ENCODE measurements at places on chromosomes 1 and 21.

DNA sequence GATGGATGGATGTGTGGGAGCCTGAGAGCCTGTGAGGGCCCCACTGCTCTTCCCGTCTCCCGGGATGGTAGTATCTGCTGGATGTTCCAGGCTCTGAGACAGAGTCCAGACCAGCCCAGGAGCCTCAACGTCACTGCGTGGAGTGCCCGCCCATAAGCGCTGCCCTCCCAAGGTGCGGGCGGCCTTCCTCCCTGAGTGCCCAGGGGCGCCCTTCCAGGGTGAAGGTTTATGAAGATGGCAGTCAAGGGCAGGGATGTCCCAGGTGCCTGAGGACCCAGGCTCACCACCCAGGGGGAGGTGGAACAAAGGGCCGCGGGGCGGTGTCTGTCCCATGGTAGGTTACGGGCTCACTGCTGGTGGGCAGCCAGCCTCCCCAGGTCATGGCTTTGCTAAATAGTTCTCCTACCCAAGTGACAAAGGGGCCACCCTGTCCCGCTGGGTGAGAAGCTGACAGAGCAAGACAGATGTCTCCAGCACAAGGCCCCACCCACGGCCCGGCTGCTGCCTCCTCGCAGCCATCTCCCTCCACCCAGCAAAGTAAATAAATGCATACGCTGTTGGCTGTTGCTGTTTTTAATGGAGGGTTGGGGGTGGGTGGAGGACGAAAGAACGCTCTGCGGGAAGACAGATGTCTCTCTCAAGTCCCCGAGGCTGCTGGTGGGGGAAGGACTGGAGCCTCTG lies 9.0 kb upstream of the GPR153 start:
- no peak for DNase-seq

- DNase-seq: no peak
Measured at GRCh38 chr1:225567789-225568188, 85.1 kb downstream of the ENAH start.

- DNase-seq: peak; percentile 56
Measured at GRCh38 chr1:43549921-43550597, 19.4 kb downstream of the PTPRF start.

DNA sequence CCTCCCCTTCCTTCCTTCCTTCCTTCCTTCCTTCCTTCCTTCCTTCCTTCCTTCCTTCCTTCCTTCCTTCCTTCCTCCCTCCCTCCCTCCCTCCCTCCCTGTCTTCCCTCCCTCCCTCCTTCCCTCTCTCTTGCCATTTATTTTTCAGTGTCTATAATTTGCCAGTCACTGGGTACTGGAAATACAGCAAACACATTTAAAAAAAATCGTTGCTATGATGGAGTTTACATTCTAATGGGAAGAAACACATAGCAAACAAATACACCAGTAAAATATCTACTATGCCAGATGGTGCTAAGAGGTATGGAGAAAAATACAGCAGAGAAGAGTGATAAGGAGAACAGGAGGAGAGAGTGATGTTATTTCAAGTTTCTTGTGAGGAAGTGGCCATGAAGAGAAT lies 309.5 kb downstream of the CTH start:
- no peak for DNase-seq

- no peak for DNase-seq
Measured at GRCh38 chr1:212860713-212861581, 2.9 kb downstream of the FLVCR1 start.

GRCh38 chr1:104932949-104933679 lies 1183.4 kb downstream of the AMY1C start:
- no peak for DNase-seq

DNA sequence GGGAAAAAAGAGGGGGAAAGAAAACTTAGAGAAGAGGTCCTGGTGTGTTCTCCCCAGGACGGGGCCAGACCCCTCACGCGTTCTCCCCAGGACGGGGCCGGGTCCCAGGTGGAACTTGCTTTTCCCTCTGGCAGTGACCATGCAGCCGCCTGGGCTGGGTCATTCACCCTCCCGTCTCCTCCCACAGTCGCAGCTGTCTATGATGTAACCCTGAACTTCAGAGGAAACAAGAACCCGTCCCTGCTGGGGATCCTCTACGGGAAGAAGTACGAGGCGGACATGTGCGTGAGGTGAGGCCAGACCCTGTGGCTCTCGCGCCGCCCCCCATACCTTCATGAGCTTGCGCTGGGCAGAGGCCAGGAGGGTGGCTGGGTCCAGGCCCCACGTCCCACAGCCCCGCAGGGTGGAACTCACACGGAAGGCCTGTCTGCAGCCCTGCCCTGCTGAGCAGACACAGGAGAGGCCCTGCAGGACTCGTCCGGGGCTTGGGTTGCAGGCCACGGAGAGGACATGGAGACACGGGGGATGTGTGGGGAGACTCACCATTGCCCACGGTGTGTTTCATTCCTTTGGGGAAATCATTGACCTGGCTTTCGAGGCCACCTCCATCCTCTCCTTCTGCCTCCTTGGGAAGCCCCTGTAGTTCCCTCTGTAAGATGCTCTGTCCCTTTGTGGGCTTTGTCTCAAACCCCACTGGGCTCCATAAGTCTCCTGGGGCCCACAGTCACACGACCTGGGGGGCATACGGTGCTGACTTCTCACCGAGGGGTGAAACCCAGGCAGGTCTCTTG lies 40.7 kb upstream of the TRAPPC10 start:
- no peak for DNase-seq

DNA sequence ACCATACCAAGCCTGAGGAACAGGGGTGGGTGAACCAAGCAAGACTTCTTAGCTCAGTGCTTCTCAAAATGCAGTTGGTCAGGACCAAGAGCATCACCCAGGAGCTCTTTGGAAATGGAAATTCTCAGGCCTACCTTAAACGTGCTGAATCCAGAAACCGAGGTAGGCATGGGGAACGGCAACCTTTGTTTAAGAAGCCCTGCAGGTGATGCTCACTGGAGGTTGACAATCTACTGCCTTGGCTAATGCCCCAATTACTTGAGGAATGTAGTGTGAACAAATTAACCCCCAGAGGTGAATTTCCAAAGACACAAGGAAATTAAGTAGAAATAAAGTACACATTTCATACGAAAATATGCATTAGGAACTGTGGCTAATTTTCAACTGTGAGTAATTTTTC lies 5.3 kb downstream of the PTPN14 start:
- no peak for DNase-seq

DNA sequence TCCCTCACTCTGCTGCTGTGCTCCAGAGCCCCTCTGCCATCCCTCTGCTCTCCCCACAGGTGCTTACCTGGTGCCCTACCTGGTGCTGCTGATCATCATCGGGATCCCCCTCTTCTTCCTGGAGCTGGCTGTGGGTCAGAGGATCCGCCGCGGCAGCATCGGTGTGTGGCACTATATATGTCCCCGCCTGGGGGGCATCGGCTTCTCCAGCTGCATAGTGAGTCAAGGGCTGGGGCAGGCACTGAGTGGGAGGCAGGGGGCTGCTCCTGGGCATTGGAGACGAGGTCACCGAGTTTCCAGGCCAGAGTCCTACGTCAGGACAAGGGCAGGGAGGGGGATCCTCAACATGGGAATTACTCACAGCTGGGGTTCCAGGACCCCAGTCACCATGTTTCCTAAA lies 21.7 kb downstream of the SLC6A17 start:
- no peak for DNase-seq

DNA sequence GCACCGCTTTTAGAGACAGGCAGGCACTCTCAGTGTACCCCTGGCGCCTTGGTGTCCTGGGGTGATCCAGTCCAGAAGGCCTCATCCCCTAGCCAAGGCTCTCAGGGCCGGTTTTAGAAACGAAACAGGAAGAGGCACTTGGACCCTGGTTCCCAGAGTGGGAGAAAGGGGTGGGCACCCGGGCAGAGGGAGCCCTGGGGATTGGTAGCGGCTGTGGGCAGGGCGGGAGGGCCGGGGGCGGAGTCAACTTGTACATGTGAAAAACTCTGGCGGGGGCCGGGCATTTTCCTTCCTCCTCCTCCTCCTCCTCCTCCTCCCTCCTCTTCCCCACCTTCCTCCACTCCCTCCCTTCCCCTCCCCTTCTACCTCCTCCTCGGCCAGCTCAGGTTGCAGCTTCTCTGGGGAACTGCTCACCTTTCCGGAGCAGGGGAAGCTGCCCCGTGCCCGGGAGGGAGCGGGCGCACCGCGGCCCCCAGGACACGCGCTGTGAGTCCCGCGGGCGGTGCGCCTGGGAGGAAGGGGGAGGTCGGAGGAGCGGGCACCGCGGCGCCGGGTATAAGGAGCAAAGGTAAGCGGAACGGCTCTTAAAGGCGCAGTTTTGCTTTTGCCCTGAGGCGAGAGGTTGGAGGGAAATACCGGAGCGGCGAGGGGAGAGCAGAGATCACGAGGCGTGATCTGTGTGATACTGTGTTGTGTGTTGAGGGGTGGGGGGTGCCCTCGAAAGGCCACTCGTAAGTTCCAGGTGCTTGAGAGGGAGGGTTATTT lies at the start of gene CDK18:
Gene CDK18, plus strand, starts transcription at position 359 of the 765 bp plus-strand sequence. CDS start 18,499 bp downstream, outside the sequence.
- peak; percentile 49 for DNase-seq

DNA sequence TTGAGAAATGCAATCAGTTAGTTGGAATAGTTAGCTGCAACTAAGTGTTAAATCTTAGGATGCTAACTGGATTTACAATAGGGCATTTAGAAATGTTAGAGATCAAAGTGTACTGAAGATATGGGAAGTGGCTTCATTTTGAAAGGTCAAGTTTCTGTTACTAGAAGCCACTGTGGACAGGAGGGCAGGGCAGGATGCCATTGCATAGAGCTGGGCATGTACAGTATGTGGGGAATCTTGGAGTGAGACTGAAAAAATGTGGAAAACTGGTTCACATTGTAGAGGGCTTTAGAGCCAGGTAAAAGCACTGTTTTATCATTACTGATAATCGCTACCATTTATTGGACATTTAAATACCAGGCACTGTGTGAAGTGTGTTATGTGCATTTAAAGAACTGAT lies 31.0 kb downstream of the ARID1A start:
- DNase-seq: no peak

DNA sequence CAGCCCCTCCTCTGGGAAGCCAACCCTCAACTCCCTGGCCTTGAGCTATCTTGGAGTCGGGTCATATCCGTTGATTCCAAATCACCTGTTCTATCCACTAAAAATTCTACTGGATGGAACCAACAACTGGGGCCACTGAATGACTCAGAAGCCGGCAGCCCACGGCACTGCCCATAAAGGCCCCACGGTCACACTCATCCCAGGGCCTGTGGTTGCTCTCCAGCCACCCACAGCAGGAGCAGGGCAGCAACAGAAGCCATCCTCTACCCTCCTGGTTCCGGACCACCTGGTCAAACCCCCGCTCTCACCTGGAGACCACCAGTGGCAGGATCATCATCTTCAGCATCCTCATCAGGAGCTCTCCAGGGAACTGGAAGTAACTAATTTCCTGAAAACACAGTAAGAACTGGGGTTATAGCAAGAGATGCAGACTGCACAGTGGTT lies 8.4 kb downstream of the SLC1A7 start:
- DNase-seq: no peak

DNA sequence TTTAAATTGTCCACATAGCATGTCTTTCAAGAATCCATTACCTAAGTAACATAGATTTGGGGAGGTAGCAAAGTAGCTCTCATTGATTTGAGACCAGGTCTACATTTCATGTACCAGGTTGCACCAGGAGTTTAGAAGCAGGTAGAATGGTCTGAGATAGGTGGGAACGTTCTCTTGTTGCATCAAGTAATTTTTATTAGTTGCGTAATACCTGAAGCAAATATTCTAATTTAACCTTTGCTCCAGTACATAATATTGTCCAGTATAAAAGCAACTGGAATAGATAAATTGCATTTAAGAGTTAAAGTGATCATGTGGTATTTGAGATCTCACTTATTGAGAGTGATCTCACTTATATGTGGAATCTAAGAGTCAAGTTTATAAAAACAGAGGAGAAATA lies 597.1 kb upstream of the PRMT6 start:
- no peak for DNase-seq

DNA sequence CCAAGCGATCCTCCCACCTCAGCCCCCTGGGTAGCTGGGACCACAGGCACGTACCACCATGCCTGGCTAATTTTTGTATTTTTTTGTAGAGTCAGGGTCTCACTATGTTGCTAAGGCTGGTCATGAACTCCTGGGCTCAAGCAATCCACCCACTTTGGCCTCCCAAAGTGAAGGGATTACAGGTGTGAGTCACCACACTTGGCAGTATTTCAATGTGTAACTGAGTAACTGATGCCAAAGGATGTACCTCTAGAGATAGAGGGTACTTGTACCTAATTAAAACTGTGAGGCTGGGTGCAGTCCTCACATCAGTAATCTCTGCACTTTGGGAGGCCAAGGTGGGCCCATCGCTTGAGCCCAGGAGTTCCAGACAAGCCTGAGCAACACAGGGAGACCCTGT lies 258.7 kb upstream of the DMRTA2 start:
- no peak for DNase-seq

DNA sequence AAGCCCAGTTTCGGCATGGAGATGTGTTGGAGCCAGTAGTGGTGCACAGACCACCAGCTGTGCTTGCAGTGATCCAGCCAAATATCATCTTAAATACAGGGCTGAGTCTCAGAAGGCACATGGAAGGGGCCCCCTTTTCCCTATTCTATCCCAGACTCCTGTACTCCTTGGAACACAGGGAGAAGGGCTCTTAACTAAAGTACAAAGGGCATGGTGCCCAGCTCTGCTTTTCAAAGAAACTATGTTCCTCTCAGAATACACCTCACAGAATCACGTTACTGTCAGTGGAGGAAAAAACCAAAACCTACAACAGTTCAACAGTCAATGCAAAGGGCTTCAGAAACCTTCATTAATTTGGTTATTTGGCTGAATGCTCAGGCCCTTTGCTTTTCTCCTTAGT lies 180.6 kb upstream of the C1orf105 start:
- DNase-seq: no peak

GRCh38 chr1:1092894-1093609 lies 18.9 kb upstream of the RNF223 start:
- no peak for DNase-seq

DNA sequence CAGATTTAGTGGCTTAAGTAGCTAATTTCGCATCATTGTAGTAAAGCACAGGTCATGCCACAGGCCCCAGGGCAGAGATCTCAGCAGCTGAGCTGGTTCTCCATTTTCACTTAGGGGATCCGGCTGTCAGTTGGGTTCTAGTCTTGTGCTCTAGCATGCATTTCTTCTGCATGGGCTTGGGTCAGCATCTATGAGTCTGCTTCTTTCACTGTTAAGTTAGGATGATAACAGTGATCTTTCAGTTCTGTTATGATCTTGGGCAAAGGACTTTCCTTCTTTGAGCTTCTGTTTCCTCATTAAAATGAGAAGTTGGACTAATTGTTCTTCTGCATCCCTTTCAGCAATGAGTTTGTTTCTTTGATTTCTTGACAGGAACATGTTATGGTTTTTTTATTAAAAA lies 123.6 kb upstream of the DNAH14 start:
- DNase-seq: no peak

- no peak for DNase-seq
Measured at GRCh38 chr1:231062500-231063270, 22.6 kb upstream of the FAM89A start.

- DNase-seq: peak; percentile 20
Measured at GRCh38 chr21:25421321-25422028, 185.8 kb downstream of the MRPL39 start.
